ENCODE measurements at places on chromosomes 16 and 17.

DNA sequence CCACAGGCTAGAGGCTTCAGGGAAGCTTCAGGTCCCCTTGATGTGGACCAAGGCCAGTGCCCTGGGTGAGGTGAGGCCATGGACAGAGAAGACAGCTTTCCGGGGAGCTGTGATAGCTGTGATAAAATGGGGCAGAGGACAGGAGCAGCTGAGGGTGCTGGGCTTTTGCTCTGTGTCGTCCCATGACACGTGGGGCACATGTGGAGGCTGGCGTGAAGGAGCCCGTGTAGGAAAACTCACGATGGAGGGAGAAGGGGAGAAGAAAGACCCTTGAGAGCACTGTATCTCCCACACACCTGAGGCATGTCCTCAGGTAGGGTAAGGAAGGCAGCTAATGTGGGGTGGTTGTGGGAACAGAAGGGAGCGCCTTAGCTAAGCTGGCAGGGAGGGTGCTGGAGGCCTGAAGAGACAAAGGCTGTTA lies 21.3 kb downstream of the B9D1 start:
- no peak for DNase-seq

GRCh38 chr16:89620406-89620841 lies 7.0 kb downstream of the DPEP1 start:
- DNase-seq, result no peak

GRCh38 chr16:11890231-11890965 lies 25.4 kb downstream of the GSPT1 start:
- no peak for DNase-seq

DNA sequence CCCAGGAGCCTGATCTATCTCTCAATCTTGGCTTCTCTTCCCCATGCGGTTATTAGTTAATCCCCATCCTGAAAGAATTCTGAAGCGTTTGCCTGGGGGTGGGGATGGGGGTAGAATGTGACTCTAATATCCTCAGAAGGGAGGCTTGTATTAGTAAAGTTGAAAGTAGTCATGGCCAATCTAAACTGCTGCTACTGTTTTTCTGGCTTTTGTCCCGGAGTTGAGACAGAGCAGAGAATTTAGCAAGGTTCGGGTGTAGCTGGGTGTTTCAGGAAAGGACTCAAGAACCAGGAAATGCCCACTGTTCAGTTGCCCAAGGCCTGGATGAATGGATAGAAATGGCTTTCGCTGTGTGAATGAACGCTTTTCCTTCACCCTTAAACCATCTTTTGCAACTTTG lies 17.6 kb upstream of the ITGAM start:
- no peak for DNase-seq

DNA sequence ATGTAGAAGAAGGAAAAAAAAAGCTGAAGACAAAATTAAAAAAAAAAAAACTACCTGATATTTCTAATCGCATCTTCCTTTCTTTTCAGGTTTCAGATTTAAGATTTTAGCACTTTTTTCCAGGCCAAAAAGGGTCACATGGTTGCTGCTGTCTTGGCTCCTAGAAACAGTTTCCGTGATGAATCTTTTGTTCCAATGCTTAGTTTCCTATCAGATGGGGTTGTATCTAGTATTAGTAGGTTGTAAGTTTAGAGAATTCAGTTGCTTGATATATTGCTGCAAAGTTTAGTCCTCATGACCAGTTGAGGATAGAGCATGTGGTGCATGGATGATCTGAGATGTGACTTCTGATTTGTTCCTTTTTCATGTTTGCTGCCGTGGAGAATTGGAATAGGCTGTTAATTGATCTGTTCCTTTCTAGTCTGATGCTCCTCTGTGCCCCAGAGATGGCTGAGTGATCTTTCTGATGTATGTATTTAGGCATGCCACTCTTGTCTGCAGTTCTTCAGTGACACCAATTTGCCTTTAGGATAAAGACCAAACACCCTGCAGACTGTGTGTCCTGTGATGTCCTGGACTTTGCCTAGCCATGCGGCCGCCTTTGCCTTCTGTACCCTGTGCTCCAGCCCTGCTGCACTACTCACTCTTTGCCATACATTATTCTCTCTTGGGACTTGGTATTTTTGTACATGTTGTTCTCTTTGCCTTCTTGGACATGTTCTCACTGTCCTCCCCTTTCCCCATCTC lies 94.0 kb downstream of the MRTFB start:
- no peak for DNase-seq

- DNase-seq, result no peak
Measured at GRCh38 chr17:37673386-37673785, 30.1 kb upstream of the DDX52 start.

DNA sequence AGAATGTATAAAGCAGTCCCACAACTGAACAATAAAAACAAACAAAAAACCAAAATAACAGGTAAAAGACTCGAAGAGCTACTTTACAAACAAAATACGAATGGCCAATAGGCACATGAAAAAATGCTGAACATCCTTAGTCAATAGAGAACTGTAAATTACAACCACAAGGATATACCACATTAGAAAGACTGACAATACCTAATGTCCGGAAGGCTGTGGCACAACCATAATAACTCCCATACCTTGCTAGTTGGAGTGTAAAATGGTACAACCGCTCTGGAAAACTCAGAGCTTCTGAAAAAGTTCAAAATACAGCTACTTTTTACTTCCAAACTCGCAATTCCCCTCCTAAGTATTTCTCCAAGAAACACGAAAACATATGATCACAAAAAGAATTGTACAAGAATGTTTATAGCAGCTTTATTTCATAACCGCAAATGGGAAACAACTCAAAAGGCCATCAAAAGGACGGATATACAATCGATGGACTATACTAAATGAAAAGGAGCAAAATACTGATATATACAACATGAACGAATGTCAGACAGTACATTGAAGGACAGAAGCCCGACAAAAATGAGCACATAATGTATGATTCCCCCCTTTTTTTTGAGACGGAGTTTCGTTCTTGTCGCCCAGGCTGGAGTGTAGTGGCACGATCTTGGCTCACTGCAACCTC lies 2.3 kb downstream of the TP53 start:
- DNase-seq, result no peak

DNA sequence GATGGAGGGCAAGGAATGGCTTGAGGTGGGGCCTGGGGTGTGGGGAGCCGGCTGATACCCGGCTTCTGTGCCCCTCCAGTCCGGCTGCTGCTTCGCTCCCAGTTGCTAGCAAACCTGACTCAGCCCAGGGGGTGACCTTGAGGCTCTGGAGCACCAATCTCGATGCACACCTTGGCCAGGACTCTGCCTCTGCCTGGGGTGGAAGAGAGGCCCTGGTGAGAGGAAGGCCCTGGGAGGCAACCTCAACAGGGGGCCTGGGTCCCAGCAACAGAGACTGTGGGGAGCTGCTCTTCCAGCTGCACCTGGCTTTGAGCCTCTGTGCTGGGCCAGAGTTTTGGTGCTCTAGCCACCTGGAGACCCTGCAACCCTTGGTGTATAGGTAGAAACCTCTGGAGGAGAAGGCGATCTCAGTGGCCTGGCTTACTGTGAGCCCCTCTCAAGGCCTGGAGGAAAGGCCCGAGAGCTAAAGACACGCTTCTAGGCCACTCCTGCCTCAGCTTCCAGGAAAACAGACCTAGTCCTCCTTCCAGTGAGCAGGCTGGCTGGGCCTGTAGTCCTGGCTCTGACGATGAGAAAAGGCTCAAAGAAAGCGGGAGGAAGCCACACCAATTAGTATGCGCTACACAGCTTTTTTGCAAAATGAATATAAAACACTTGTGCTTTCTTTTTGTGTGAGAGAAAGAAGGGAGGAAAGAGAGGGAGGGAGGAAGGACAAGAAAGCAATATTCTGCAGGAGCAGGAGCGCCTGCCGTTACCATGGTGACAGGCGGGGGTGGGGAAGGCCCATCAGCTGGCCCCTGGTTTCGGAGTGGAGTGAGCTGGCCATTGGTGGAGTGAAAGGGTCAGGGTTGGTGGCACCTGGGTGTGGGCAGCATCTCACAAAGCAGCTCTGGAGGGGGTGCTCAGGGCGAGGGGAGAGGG lies 51.0 kb downstream of the VAC14 start:
- no peak for DNase-seq

DNA sequence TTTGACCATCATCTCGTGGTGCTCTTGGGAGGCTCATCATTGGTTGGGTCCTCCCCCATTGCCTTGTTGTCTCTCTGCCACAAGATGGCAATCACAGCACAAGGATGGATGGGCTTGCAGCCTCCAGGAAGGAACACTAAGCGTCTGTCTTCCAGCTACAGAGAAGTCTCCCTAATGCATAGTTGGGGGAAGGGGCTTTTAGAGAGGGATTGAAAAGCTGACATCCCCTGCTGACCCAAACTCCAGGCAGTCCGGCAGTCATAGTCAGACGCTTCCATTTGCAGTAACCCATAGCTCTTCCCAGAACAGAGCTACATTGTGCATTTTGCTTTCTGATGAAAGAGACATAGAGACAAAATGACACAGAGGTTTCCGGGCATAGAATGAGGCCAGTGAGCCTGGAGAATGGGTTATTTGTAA lies 111.4 kb downstream of the UTP18 start:
- no peak for DNase-seq

- DNase-seq, result no peak
Measured at GRCh38 chr16:72068930-72069329, 5.9 kb downstream of the HPR start.

DNA sequence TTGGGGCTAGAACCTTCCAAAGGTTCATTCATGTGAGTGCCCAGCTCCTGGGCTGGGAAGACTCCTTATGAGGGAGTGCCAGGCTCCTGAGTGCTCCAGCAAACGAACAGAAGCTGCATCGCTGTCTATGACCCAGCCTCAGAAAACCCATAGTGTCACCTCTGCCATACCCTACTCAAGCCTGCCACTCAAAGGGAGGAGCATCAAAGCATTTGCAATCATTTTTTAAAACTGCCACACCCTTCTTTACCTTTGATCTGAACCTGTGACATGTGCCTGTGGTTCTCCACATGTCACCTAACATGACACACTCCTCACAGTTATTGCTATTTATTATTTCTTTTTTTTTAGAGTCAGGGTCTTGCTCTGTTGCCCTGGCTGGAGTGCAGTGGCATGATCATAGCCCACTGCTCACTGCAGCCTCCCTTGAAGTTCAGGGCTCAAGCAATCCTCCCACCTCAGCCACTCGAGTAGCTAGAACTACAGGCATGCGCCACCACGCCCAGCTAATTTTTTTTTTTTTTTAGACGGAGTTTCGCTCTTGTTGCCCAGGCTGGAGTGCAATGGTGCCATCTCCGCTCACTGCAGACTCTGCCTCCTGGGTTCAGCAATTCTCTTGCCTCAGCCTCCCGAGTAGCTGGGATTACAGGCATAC lies 7.3 kb upstream of the KDM8 start:
- DNase-seq, result no peak

GRCh38 chr17:45251931-45252330 lies 10.0 kb downstream of the SPATA32 start:
- DNase-seq, result no peak

DNA sequence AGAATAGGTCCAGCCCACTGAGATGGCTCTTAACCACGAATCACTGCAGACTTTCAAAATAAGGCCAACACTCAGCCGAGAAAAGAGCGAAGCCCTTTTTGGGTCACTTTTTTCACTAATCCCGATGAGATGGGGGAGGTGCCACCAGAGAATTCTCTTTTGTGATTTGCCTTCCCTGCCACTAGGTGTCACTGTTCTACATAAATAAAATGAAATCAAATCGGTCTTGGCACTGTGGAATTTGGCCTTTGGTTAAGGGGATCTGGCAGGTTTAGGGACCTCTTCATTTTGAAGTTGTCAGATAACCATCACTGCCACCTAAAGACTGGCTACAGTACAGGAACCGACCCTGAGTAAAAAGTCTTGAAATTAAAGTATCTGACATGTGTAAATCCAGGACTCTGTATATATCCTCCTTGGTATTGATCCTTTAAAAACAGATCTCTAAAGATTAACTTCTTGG lies 147.0 kb downstream of the HS3ST4 start:
- no peak for DNase-seq

DNA sequence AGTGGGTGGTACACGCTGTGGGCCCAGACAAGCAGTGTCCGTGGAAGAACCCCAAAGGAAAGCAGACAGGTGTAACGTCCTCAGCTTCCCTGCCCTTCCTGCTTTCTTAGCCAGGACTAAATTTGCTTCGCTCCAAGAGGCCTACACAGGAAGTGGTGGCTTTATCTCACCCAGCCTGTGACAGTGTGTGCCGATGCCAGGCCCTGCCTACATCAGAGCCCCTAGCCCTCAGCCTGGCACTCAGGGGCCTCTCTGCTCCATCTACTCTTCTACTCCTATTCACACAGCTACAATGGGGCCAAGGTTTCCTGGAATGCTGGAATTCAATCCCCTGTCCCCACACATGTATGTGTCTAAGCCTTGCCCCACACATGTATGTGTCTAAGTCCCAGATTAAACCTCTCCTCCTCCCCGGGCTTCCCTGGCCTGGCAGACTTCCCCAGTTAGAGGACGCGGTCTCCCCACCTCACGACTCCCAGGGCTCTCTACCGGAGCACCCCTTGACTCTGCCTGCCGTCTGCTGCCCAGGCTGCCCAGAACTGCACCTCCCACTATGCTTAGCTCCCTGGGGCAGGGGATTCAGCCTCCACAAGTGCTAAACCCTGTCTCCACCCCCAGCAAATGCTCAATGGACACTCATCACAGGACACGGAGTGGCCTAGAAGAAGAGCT lies 8.2 kb downstream of the PGAP3 start:
- no peak for DNase-seq

DNA sequence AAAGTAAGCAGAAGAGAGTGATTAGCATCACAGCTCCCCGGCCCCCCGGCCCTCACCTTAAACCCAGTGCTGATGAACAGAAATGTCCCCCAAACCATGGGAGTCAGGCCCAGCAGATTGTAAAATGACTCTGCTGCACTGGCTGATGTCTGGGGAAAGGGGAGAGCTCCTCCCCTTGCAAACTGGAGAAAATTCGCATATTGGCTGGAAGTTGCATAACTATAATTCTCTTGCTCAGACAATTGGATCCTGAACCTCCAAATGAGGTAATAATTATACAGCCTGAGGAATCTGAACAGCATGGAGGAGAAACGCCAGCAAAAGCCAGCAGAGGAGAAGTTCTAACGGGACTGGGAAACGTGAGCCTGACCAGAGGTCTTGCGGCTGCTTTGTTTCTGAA lies 109.7 kb downstream of the C16orf95 start:
- no peak for DNase-seq

DNA sequence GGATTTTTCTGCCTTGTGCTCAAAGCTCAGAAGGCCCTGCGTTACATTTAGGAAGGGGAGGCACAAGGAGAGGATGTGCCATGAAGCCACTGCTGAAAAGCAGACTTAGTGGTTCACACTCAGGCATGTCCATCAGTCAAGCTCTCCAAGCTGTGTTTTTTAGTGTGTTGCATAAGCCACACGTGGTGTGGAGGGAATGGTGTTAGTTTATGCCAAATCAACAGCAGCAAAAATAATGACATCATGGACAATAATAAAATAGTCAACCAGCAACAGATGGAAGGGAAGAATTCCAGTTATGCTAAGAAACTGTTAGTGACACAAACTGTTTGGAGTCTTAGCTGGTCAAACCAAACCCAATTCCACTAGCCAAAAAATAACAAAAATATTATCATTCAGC lies 438.3 kb downstream of the NPIPA7 start:
- no peak for DNase-seq
